ENCODE measurements at places on chromosomes 3 and 15. TPM values are rescaled to one million over a fixed set of nuclear protein-coding genes. Genes with fewer than 3 reads are reported as not detected.

The SLTM gene
- total RNA-seq: 75.8 TPM

The THRB gene
- 0.69 TPM for total RNA-seq

The DPP8 gene
- 30.6 TPM for total RNA-seq

The UBE2E2 gene
- total RNA-seq: 27.5 TPM

The CEMIP gene
- total RNA-seq: 1.7 TPM

The SLC28A1 gene
- not detected for total RNA-seq

The ALDH1A2 gene
- not detected for total RNA-seq

The GOLGA6B gene
- 0.18 TPM for total RNA-seq

The ATG7 gene
- 42.3 TPM for total RNA-seq

The PRR20G gene
- total RNA-seq: not detected

The OR5K2 gene
- total RNA-seq: not detected

The HCLS1 gene
- total RNA-seq: 55.1 TPM

The PATL2 gene
- 0.10 TPM for total RNA-seq

The SNTN gene
- not detected for total RNA-seq

The MCF2L2 gene
- total RNA-seq: 3.4 TPM

The LTF gene
- 0.63 TPM for total RNA-seq

The WDR76 gene
- total RNA-seq: 19.6 TPM

The LMAN1L gene
- not detected for total RNA-seq

The CHDH gene
- not detected for total RNA-seq

The KIF7 gene
- total RNA-seq: 0.16 TPM

The ETV5 gene
- total RNA-seq: 57.1 TPM

The CLDN11 gene
- total RNA-seq: not detected

The GALNT15 gene
- total RNA-seq: 0.13 TPM

The OSTN gene
- not detected for total RNA-seq

The NEK10 gene
- total RNA-seq: 1.0 TPM

The CCR1 gene
- total RNA-seq: 0.27 TPM

The C15orf40 gene
- 58.0 TPM for total RNA-seq

The MYZAP gene
- total RNA-seq: 2.1 TPM

The SNX4 gene
- total RNA-seq: 22.3 TPM

The UCN2 gene
- 20.4 TPM for total RNA-seq

The SGO1 gene
- 18.2 TPM for total RNA-seq

The ZCWPW2 gene
- not detected for total RNA-seq

The CACNA2D3 gene
- 0.14 TPM for total RNA-seq

The TRIM59 gene
- total RNA-seq: 13.3 TPM

The MYL3 gene
- not detected for total RNA-seq

The ZNF860 gene
- total RNA-seq: 0.08 TPM

The PLA2G4D gene
- total RNA-seq: not detected

The TWF2 gene
- total RNA-seq: 180 TPM

The HGD gene
- not detected for total RNA-seq

The FAM81A gene
- total RNA-seq: 5.0 TPM

The B2M gene
- total RNA-seq: 855 TPM
